ENCODE measurements at places on chromosomes 6 and 20. TPM values are rescaled to one million over a fixed set of nuclear protein-coding genes. Genes with fewer than 3 reads are reported as not detected.

Gene PRR18
- 0.20 TPM for total RNA-seq

Gene SLC35D3
- total RNA-seq, result not detected

Gene WFDC2
- 0.44 TPM for total RNA-seq

Gene SRMS
- total RNA-seq, result not detected

Data from heart right ventricle (tissue), 16 donors.